ENCODE measurements at places on chromosomes 11 and 22. TPM values are rescaled to one million over a fixed set of nuclear protein-coding genes. Genes with fewer than 3 reads are reported as not detected.

DNA sequence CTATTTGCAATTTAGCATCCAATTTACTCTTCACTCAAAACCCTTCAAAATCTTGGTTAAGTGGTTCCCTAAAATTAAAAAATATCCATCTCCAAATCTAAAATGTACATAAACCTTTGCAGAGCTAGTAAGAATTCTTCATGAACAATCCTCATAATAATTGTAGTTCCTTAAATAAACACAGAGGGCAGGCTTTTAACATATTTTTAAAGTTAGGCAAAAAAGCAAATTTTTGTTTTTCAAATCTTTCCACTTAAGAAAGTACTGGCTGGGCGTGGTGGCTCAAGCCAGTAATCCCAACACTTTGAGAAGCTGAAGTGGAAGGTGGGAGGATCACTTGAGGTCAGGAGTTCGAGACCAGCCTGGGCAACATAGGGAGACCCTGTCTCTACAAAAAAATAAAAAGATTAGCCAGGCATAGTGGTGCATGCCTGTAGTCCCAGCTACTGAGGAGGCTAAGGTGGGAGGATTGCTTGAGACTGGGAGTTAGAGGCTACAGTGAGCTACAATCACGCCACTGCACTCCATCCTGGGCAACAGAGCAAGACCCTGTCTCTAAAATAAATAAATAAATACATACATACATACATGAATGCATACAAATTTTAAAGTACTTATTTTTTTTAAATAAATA, 25.1 kb upstream of the PLAAT3 start:
- DNase-seq: peak; percentile 22

NTM gene
- 50.4 TPM for total RNA-seq

GRCh38 chr11:11279956-11280689, 72.9 kb downstream of the CSNK2A3 start:
- DNase-seq: peak; percentile 90

DNA sequence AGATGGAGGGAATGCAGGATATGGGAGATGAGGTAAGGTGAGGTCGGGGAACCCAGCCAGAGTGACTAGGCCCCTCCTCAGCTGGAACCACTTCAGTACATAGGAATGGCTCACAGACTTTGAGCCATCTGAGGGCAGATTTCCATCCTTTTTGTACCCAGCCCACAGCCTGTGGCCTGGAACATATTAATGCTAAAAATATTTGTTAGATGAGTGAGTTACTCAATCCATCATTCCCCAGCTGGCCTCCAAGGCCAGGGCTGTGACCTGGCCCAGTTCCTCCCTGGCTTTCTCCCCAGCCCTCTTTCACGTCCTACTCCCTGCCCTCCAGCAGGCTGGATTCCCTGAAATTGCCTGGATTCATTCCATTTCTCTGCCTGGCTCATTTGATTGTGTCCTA, 57.2 kb upstream of the PRDM11 start:
- peak; percentile 74 for DNase-seq

DNA sequence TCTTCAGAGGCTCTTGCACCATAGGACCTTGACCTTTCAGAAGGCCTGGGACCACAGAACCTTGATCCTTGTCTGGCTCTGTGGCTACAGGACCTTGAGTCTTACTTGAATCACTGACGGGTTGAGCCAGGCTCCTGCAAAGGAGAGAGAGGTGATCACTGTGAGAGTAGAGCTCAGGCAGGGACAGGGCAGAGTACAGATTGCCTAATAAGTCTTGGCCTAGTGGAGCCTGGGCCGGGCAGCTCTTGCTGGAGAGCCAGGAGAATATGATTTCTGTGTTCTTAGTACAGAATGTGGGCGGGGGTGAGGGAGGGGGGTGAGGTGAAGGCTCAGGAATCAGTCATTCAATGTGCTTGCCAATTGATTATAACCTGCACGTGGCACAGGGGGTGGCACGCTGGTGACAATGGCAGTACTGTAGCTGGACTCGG, 26.0 kb downstream of the SERPINH1 start:
- no peak for DNase-seq

DNA sequence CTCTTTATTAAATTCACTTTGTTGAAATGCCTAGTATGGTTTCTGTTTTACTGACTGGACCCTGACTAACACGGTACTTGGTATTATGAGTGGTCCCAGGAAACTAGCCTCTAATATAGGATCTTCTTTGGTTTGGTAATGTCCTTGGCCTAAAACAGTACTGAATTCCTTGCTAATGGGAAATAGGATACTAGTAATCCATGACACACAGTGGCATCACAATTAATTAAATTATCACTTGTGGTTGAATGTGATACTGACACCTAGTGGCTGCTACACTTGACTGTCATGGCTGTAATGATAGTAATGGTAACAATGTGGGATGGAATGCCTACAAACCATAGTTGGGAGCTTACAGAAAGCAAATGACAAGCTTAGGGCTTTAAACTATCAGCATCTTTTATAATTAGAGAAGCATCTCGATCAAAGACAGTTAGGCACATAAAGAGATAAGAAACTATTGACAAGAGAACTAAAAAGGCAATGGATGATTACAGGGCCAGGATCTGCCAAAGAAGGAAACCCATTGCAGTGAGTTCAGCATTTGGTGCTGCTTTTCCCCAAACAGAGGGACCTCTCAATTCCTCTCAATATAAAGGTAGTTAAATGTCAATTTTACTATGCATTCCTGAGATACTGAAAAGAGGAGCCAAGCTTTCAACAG, 8.6 kb downstream of the DNHD1 start:
- DNase-seq: peak; percentile 84

- peak; percentile 45 for DNase-seq
These were observed 20.1 kb upstream of the BDNF start for GRCh38 chr11:27720277-27720830.

ADAMTS15 gene
- total RNA-seq: 0.92 TPM

- DNase-seq: peak; percentile 64
These were observed 19.9 kb downstream of the CARS1 start for GRCh38 chr11:3037040-3037944.

CDC42BPG gene
- 0.11 TPM for total RNA-seq

DNA sequence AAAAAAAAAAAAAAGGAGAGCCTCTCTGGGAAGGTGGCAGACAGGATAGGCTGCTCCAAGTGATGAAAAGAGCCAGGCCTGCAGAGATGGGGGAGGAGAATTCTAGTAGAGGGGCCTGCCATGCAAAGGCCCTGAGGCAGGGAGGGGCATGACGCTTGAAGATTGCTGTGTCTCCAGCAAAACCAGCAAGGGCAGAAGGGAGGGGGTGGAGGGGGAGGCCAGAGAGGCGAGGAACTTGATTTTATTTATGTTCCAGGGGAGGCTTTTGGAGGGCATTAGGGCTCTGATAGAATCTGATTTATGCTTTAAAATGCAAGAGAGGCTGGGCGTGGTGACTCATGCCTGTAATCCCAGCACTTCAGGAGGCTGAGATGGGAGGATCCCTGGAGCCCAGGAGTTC, 16.7 kb upstream of the PACSIN2 start:
- DNase-seq: no peak

DNA sequence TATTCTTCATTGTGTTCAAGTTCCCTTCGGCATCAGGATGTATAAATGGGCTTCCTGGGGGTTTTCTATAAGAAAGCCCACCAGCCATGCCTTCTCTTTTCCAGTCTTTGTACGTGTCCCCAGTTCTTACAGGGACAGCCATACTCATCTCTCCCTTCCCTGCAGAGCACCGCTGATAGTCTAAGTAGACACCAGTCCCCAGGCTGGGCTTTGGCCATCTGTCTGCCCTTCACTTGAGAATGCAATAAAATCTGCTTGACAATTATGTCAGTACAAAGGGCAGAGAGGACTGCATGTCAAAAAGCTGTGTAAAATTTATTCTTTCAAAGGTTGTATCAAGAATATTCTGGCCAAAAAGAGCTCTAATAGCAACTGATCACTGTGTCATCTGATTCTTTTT, 27.3 kb downstream of the NTM start:
- DNase-seq: no peak

- no peak for DNase-seq
These were observed 3.7 kb upstream of the HSPA8 start for GRCh38 chr11:123065621-123066020.

CASP1 gene
- total RNA-seq: 4.4 TPM

GRCh38 chr11:60241786-60242185, 1.2 kb downstream of the MS4A4E start:
- no peak for DNase-seq

GRCh38 chr11:134374891-134375550, 37.0 kb downstream of the B3GAT1 start:
- DNase-seq: no peak

OR8B4 gene
- total RNA-seq: not detected

DNA sequence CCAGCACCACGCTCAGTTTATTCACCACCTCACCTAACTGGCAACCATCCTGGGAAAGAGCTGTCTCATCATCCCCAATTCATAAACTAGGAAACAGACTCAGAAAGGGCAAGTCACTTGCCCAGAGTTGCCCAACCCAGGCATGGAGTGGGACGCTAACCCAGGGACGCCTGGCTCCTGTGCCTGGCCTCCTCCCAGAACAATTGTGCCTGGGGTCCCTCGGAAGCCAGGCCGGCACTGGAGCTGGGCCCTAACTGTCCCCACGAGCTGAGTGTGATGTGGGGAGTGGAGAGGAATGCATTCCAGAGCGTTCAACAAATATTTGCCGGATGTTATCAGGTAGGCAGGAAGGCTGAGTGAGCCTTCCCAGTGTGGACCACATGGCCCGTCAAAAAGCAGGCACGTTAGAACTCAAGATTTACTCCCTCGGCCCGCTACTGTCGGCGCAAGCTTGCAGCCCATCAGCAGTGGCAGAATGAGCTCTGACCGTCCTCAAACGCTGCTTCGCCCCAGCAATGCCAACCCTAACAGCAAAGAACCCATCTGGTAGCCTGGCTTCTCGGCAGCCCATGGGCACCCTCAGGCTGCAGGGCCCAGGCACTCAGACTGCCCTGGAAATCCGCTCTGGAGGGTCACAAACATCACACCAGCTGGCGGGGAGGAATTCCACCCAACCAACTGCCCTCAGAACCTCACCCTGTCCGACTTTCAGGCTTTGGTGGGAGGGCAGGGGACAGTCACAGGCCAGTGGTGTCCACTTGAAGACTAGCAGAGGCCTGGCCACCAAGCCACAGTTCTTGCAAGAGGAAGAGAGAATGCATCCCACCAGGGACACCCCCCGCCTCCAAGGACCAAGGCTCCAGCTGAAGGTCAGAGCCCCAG, 35.6 kb downstream of the MYH9 start:
- no peak for DNase-seq

FERMT3 gene
- 18.4 TPM for total RNA-seq

- peak; percentile 58 for DNase-seq
These were observed 92.9 kb downstream of the DHCR7 start for GRCh38 chr11:71355281-71355680.

KRTAP5-9 gene
- not detected for total RNA-seq

PHF21B gene
- total RNA-seq: 0.98 TPM

- DNase-seq: no peak
These were observed 91.5 kb downstream of the GRIK4 start for GRCh38 chr11:120603071-120603470.

- DNase-seq: no peak
These were observed 10.9 kb downstream of the RAB38 start for GRCh38 chr11:88164320-88164719.

FBXO3 gene
- total RNA-seq: 23.0 TPM

- no peak for DNase-seq
These were observed 94.5 kb downstream of the JRKL start for GRCh38 chr11:96484361-96484760.

DNA sequence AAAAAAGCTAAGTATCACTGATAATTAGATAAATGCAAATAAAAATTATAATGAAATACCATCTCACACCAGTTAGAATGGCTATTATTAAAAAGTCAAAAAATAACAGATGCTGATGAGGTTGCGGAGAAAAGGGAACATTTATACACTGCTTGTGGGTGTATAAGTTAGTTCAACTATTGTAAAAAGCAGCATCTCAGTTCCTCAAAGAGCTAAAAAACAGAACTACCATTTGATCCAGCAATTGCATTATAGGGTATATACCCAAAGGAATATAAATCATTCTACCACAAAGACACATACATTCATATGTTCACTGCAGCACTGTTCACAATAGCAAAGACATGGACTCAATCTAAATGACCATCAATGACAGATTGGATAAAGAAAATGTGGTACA, 120.3 kb upstream of the ZBED5 start:
- no peak for DNase-seq

- peak; percentile 28 for DNase-seq
These were observed 63.2 kb downstream of the GRIA4 start for GRCh38 chr11:105673089-105673488.

RBMXL2 gene
- total RNA-seq: not detected

GRCh38 chr11:13008625-13009475, at the start of gene RASSF10:
RASSF10 (plus strand) TSS chr11:13009316; CDS start chr11:13009577, 261 bp downstream.
- peak; percentile 3 for DNase-seq

DNA sequence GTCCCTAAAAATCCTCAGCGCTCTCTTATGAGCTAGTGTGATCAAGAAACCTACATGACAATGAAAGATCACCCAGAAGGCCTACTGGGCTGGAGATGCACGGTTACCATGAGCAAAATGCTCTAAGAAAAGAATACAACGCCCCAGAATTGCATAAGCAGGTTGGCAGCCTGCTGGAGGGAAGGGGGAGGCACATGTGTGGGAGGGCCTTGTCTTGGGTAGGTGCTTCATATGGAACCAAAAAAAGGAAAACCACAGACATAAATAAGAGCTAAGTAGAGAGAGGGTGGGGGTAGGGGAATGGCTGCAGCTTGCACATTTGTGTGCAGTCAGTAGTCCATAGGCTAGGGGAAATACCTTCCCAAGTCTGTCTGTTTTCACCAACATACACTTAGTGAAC, 2.8 kb downstream of the SIAE start:
- no peak for DNase-seq

GRCh38 chr22:20022231-20022977, 1.5 kb downstream of the TANGO2 start:
- no peak for DNase-seq

DNA sequence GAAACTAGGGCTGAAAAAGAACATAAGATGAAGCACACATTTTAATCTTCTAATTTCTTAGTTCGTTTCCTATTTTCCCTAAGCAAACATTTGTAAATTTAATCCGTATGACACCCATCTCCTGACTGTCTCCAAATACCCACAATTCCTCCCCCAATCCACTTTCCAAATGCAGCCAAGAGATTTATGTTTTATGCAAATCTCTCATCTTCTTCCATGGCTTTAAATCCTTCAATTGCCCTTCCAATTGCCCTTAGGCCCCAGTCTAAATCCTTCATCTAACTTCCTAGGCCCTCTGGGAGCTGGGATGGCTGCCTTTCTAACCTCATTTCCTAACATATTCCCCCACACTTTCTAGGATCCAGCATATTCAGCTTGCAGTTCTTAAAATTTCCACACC, 18.0 kb upstream of the POU2AF1 start:
- no peak for DNase-seq

- no peak for DNase-seq
These were observed 51.6 kb upstream of the SYN3 start for GRCh38 chr22:33109514-33110430.

DNA sequence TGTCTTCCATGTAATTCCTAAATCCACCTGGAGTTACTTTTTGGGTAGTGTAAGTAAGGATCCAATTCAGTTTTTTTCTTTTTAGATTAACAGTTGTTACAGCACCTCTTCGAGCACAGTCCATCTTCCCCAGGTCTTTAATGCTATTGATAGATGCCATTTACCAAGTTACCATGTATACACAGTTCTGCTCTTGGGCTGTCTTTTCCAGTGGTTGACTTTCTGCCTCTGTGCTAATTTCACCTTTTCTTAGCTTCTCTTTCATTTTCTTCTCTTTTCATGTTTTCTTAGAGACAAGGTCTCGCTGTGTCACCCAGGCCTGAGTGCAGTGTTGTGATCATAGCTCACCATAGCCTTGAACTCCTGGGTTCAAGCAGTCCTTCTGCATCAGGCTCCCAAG, 12.0 kb downstream of the ATXN10 start:
- DNase-seq: no peak

- peak; percentile 23 for DNase-seq
These were observed 99.4 kb downstream of the SHANK2 start for GRCh38 chr11:71153005-71153390.

OLFML1 gene
- not detected for total RNA-seq

SLC22A8 gene
- not detected for total RNA-seq
